HAP-1 (cell line): ENCODE measurements at places on chromosomes 1 and 21.

DNA sequence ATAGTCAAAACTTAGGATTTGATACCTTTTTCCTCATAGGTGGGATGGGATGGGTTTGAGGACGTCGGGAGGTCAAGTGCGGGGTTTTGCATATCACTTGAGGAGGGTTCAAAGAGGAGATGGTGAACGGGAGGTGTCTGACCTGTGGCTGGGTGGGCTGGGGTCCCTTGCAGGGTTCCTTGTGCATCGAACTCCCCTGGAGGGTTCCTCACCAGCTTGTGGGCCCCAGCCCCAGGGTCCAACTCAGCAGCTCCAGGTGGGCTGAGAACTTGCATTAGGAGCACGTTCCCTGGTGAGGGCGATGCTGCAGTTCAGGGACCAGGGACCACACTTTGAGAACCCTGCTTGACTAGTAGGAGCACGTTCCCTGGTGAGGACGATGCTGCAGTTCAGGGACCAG, 23.2 kb downstream of the TRPM2 start:
- DNase-seq, result no peak

GRCh38 chr1:19622204-19622603, 21.9 kb upstream of the NBL1 start:
- DNase-seq, result no peak

DNA sequence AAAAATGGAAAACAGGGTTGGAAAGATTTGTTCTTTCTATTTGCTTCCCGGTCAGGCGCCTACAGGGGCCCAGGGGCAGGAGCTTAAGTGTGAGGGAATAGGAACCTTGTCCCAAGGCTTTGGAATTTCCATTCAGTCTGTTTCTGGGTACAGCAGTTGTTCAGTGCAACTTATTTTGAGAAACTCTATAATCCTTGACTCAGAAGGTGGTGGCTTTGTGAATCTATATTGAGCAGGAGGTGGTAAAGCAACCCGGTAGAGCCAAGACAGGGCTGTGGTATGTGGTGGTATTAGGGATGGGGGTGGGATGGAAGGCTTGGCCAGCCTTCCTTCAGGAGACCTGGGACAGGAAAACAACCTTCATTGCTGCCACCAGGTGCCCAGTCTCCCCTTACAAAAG, 20.0 kb downstream of the GJA5 start:
- no peak for DNase-seq

DNA sequence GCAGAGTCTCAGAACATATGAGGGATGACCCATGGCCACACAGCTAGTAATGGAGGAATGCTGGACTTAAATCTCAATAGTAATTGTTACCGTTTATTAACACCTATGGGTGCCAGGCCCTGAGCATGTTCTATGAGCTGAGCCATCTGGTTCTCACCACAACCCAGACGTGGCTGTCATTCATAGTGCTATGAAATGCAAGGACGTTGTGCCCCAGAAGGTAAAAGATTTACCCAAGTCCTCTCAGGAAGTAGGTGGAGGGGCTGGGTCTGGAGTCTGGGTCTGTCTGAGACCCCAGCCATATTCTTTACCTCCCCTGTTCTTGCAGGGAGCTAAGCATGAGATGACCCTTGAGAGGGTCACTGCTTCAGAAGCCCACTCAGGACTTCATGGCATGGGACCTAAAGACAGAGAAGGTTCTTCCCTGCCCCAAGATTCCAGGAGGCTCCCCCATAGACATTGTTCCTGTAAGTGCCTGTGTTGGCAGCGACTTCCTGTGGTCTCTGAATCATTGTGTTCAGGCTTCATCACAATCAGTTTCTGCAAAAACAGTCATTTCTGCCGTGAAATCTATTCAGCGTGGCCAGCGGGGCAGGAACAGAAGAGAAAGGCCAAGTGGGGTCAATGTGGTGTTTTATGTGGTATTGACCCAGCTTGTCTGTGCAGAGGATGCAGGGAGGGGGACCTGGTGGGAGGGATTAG, 475.4 kb downstream of the PTPRU start:
- DNase-seq, result no peak

- no peak for DNase-seq
Observed at GRCh38 chr1:46820560-46821060, 21.8 kb downstream of the CYP4B1 start.

GRCh38 chr1:21666576-21667320, 2.4 kb downstream of the RAP1GAP start:
- DNase-seq, result no peak

DNA sequence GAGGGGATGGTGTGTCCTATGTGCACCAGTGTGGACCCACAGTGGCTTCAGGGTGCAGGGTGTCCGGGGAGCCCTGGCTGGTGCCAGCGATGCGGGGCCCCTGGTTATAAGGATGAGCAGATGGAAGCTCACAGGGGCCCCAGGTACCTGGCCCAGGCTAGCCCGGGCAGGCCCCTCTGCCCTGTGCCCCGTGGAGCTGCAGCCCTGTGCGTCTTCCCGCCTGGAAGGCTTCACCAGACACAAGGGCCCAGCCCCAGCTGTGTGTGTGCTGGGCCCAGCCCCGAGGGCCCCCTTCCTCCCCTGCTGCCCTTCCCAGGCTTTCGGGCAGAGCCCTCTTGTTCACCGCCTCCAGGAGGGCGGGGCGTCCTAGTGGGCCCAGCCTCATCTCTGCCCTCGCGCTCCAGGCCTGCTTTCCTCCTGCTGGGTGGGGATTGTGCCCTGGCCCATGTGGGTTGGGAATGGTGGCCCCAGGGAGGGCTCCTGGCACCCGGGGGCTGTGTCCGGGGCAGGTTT, 15.9 kb downstream of the PFKL start:
- DNase-seq, result no peak

- DNase-seq, result no peak
Observed at GRCh38 chr1:110057963-110058518, 12.4 kb downstream of the ALX3 start.

DNA sequence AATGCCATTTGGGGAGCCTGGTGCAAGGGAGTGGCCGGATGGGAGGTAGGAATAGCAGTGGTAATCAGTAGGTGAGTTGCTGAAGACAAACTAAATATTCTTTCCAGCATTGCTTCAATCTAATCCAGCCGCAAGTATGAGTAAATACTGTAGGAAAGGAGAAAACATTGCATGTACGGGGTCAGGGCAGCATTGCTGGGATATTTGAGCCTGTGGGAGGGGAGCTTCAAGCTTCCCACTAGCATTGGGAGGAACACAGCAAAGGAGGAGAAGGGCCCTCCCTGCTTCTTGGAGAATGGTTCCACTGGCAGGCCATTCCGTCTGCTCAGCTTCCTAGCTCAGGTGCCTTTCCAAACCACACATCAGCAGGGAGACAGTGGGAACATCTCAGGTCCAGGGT, 15.2 kb downstream of the CAPN2 start:
- no peak for DNase-seq

DNA sequence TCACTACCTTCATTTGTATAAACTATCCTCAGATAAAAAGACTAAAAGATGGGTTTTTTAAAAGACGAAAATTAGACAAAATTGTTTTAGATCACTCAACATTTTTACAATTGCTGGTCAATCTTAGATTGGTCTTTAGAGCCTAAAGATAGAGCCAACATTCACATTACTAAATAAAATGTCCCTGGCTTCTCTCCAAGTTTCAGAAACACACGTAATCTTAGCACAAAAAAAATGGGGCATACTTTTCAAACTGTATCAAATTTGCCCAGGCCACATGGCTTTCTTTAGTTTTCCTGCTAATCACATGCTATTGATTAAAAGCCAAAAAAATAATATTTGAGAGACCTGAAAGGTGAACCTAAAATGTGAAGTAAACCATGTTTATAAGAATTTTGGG, 288.1 kb downstream of the DPYD start:
- no peak for DNase-seq

GRCh38 chr1:221947731-221948130, 205.8 kb upstream of the DUSP10 start:
- no peak for DNase-seq
